Progenitor cell of endocrine pancreas (in vitro differentiated cells): ENCODE measurements at places on chromosomes 2 and 18. TPM values are rescaled to one million over a fixed set of nuclear protein-coding genes. Genes with fewer than 3 reads are reported as not detected.
A peak's percentile ranks its signal among the peaks of the same experiment; 100 is the strongest.

DNA sequence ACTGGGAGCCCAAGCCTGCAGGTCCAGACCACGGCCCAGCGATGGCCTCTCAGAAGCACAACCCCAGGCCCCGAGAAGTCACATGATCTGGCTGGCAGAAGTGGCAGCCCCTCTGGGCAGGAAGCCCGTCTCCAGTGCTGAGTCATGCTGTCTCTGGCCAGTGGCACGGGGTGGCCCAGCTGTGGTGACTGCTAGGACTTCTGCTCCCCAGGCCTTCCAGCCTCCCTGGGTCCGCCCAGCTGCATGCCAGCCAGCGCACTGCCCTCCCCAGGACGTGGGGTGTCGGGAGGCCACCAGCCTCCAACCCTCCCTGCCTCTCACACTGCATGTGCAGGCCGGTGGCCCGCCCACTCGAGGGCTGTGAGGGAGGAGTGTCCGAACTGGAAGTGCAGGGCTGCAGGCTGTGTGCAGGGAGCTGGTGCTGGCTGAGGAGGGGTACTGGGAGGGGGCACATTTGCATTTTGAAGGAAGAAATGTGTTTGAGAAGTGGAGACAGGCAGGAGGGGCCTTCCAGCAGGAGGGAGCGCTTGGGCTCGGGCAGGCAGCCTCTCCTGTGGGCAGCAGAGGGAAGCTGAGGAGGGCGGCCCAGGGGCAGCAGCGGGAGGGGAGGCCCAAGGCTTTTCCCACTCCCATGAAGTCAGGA is 17.0 kb upstream of the HPCAL1 start:
- no peaks in the 10 kb centered on the region for H3K27me3 ChIP-seq

DNA sequence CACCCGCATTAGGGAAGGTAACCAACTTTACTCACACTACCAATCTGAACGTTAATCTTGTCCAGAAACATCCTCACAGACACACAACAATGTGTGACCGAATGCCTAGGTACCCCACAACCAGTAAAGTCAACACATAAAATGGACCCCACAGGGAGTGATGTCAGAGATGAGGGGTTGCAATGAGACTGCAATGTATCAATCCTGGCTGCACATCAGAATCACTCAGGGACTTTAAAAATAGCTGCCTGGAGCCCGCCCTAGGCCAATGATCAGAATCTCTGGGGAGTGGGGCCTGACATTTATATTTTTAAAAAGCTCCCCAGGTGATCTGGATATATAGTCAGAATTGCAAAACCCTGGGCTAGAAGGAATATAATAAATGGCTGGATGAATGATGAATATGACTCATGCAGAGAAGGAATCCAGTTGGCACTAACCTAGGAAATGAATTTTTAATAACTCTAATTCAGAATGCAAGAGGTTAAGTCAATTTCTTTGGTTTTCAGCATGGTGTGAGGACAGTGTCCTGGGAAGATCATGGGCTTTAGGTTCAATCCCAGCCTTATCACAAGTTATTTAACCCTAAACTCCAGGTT is 92.8 kb downstream of the COLEC12 start:
- H3K4me1 ChIP-seq = no peaks in the 10 kb centered on the region
- DNase-seq = no peak
- H3K36me3 ChIP-seq = no peaks in the 10 kb centered on the region
- H3K4me3 ChIP-seq = no peak overlapping the region
- no peaks in the 10 kb centered on the region for H3K27me3 ChIP-seq

DNA sequence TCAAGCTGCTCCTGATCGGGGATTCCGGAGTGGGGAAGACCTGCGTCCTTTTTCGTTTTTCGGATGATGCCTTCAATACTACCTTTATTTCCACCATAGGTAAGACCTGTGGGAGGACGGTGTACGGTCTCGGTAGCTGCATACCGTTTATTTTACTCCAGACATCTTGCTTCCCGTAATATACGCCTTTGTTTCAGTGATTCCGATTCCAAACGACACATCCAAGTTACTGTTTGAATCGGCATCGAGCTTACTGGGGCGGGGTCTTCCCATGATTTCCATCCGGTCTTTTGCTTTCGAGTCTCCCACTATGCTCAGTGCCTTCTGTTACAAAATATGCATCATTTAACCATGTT is 731 bp downstream of the RAB10 start:
- H3K36me3 ChIP-seq = peaks cover 10% of the 10 kb centered on the region
- H3K4me1 ChIP-seq = peaks cover 14% of the 10 kb centered on the region
- peak overlapping the region; percentile 95 for H3K27ac ChIP-seq
- no peak for DNase-seq
- H3K4me3 ChIP-seq = peak overlapping the region; percentile 94
- H3K27me3 ChIP-seq = no peaks in the 10 kb centered on the region

GRCh38 chr2:156132941-156133340 is 199.6 kb downstream of the NR4A2 start:
- H3K4me1 ChIP-seq = no peaks in the 10 kb centered on the region
- H3K36me3 ChIP-seq = no peaks in the 10 kb centered on the region
- H3K4me3 ChIP-seq = no peak overlapping the region
- no peaks in the 10 kb centered on the region for H3K27me3 ChIP-seq

GRCh38 chr2:135962366-135963123 is 22.9 kb downstream of the DARS1 start:
- DNase-seq = no peak
- peaks cover 12% of the 10 kb centered on the region for H3K4me1 ChIP-seq
- H3K27me3 ChIP-seq = no peaks in the 10 kb centered on the region
- no peak overlapping the region for H3K4me3 ChIP-seq
- H3K36me3 ChIP-seq = peaks cover 8% of the 10 kb centered on the region

DNA sequence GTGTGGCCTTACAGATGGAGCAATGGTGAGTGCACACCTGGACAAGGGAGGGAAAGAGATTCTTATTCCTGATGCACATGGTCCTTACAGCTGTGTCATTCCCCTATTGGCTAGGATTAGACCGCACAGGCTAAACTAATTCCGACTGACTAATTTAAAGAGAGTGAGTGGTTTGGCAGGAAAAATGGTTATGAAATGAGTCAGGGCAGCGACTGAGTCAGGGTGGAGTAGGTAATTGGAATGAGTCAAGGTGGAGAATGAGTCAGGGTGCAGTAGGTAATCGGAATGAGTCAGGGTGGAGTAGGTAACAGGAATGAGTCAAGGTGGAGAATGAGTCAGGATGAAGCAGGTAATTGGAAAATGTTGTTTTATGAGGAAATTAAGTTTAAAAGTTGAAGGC is 1353.7 kb upstream of the LRRTM1 start:
- peaks cover 6% of the 10 kb centered on the region for H3K36me3 ChIP-seq
- no peak overlapping the region for H3K4me3 ChIP-seq
- no peaks in the 10 kb centered on the region for H3K27me3 ChIP-seq
- no peak for DNase-seq

- DNase-seq = no peak
- H3K4me1 ChIP-seq = no peaks in the 10 kb centered on the region
- H3K4me3 ChIP-seq = no peak overlapping the region
Observed at GRCh38 chr2:231278868-231279267, 80.4 kb downstream of the ARMC9 start.

- H3K27ac ChIP-seq = peak overlapping the region; percentile 82
- peak overlapping the region; percentile 44 for H3K4me3 ChIP-seq
- H3K36me3 ChIP-seq = no peaks in the 10 kb centered on the region
- H3K4me1 ChIP-seq = peaks cover 5% of the 10 kb centered on the region
- no peaks in the 10 kb centered on the region for H3K27me3 ChIP-seq
Observed at GRCh38 chr2:209661286-209661894, 110.2 kb upstream of the UNC80 start.

- no peaks in the 10 kb centered on the region for H3K4me1 ChIP-seq
- no peak for DNase-seq
- H3K36me3 ChIP-seq = no peaks in the 10 kb centered on the region
- peaks cover 30% of the 10 kb centered on the region for H3K27me3 ChIP-seq
Observed at GRCh38 chr2:128770143-128771085, 451.7 kb upstream of the HS6ST1 start.

LCT gene
- 0.19 TPM in 1 of 2 replicates, not detected in the other for total RNA-seq

NTSR2 gene
- total RNA-seq = not detected in 2 replicates

NEU2 gene
- total RNA-seq = not detected in 2 replicates

KDSR gene
- 38.1 and 38.7 TPM in 2 replicates for total RNA-seq

TCF7L1 gene
- total RNA-seq = 57.2 and 62.7 TPM in 2 replicates

EPAS1 gene
- total RNA-seq = 5.1 and 5.9 TPM in 2 replicates
